ENCODE measurements at places on chromosomes 2 and 18. TPM values are rescaled to one million over a fixed set of nuclear protein-coding genes. Genes with fewer than 3 reads are reported as not detected.
A peak's percentile ranks its signal among the peaks of the same experiment; 100 is the strongest.

- no peak for DNase-seq
Observed at GRCh38 chr2:164642268-164642667, 21.0 kb upstream of the GRB14 start.

DNA sequence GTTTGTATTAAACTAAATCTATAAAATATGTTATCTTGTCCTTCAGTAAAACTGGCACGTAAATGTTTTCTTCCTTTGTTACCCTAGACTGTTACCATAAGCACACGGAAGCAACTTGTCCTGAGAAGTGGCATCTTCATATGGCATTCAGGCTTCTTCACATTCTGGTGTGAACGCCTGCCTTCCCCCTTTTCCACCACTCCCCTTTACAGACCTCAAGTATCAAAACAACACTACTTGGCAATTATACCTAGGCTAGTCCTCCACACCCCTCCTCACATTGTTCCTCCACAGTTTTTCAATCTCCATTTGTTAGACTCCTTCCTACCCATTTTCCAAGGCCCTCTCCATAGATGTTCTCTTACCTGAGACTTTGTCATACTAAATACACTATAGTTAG is 2.9 kb downstream of the MEX3C start:
- DNase-seq, result peak; percentile 10

- DNase-seq, result no peak
Observed at GRCh38 chr2:218999021-218999880, 6.0 kb upstream of the CRYBA2 start.

GRCh38 chr18:12088731-12089375 is 4.8 kb upstream of the ANKRD62 start:
- no peak for DNase-seq

DNA sequence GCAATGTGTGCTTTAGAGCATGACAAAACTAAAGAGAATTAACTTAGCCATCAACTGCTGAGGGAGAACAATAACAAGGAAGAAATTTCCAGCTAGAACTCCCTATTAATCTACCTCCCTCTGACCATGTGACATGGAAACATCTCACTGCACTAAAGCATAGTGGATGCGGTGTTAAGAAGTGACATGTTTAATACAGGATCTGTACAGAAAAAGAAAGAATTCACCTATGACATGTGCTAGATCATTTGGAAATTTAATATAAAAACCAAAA is 202.3 kb upstream of the KLHL14 start:
- DNase-seq, result no peak

DNA sequence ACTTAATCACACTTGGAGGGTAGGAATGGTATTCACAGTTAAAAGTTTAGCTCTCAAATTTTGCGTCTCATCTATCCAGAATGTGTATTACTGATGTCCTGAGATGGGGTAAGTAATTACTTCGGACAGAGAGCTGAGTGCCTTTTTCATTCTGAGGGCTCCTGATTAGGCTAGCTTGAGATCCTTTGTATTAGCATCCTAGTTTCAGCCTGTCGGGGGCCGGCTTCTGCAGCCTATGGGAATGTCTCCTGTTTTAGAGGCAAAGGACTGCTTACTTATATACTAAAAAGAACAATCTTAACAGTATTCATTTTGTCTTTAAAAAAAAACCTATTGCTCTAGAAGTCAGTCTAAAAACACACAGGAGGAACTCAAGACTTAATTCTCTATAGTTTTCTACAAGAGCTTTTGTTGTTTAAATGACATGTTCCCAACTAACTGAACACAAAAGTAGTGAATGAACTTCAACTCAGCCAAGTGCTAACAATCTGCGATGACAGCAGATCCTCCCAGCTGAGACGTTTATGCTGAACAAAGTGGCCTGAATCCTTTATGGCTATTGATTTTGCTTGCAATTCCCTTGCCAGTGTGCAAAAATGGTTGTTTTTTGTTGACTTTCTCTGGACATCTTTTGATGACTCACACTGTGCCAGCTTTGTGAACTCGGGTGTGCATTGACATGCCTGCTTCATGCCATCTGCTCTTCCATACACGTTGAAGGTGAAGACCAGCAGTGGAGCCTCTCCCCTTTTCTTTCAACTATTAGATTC is 118.7 kb downstream of the LYPD6B start:
- no peak for DNase-seq

DNA sequence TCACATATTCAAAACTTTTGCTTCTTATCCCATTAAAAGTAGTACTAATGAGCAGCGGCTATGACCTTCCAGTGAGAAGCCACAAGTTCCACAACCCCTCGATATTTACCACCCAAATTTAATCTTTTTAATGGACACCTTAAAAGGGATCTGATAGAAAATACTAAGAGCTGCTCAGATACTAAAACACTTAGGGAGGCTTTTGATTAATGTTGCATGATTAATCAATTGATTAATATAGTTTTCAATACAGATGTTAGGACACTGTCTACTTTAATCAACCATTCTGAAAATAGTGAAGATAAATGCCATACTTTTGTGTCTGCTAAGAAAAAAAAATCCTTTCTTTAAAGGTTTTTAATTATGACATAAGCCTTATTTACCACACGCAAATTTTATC is 1312.8 kb upstream of the ACVR2A start:
- no peak for DNase-seq

DNA sequence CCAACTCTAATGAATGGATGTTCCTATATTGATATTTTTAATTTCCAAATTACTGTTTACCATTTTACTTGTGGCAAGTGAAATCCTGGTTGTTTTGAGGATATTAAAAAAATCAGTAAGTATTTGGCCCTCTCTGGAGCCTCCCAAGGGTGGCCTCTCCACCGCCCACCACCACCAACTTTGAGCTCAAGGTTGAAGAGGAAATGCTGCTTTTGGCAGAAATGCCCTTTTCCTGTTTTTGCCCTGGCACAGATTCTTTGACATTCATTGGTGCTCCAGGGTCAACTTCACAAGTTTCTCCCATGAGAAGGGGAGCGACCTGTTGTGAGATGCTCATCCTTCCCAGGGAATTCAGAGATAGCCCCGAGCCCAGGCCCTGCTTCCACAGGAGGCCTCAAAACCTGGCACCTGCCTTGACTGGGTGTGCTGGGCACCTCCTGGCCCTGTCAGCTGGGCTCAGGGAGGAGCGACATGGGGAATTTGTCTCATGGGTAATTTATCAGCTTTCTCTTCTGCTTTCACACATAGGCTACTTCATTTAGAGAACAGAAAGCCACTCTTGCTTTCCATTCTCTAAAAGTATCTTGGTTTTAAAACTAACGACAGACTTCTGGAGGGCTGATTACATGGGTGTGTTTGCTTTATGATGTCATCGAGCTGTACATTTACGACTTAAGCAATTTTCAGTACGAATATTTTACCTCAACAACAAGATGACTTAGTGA is 6.9 kb downstream of the CD8A start:
- DNase-seq, result no peak

- no peak for DNase-seq
Observed at GRCh38 chr2:189874586-189875320, 90.5 kb downstream of the PMS1 start.

GRCh38 chr2:218233543-218233942 is 16.6 kb downstream of the ARPC2 start:
- DNase-seq, result no peak

DNA sequence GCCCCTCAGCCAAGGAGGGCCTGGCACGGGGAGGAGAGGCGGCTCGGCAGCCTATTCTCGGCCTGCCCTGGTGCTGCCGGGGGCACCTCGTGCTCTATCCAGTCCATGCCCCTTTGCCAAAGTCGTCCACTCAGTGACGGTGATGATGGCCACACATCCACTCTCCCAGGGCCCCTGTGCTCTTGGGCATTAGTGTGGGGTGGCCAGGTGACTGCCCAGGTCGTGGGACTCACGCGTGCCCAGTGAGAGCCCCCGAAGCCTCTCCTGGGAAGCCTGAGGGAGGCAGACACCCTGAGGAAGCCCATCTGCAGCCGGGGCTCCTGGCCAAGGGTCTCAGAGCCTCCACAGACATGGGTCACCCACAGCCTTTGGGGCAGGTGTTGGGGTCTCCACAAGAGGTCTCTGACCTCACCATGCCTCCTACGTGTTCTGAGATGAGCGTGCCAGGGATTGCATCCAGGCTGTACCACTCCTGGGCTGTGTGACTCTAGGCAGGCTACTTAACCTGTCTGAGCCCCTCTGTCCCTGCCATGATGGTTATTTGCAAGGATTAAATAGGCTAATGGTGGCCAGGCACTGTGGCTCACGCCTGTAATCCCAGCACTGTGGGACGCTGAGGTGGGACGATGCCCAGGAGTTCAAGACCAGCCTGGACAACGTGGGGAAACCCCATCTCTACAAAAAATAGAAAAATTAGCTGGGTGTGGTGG is 12.9 kb downstream of the RAMP1 start:
- no peak for DNase-seq

GRCh38 chr2:128732976-128733431 is 414.3 kb upstream of the HS6ST1 start:
- no peak for DNase-seq

- peak; percentile 14 for DNase-seq
Observed at GRCh38 chr2:170455617-170456426, 259.3 kb upstream of the SP5 start.

DNA sequence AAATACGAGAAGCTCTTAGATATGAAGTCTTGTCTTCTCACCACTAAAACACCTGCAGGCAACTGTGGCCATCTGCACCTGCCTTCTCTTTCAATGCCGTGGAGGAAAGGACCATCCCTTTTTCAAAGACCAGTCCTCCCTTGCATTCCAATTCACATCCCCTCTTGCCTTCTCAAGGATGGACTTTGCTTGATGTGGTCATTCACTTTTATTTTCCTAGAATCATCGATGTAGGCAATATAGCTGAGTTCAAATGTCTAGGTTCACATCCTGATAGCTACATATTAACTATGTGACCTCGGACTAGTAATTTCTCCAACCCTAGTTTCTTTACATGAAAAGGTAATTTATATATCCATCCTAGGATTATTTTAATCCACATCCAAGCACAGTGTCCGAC is 110.1 kb downstream of the HIBCH start:
- DNase-seq, result no peak

DNA sequence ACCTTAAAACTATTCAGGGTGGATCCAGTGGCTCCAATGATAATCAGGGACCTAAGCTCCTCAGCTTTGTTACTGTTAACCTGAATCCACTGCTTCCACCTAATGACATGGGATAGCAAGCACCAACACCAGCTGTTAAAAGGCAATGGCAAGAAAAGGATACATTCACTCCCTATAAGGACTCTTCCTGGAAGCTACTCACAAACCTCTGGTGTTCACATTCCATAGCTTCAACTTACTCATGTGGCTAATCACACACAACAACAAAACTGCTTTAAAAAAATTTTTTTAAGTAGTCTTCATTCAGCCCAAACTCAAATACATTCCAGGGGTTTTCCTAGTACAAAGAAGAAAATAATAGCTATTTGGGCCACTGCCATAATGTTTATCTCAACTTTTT is 24.5 kb downstream of the ROCK2 start:
- DNase-seq, result no peak

DNA sequence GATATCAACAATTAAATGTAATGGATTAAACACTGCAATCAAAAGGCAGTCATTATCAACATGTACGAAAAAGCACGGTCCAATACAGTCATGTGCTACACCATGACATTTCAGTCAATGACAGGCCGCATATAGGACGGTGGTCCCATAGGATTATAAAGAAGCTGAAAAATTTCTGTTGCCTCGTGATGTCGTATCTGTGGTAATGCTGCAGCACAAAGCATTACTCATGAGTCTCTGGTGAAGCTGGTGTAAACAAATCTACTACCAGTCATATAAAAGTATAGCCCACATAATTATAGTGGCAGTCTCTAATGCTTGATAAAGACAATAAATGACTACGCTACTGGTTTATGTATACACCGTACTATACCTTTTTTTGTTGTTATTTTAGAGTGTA is 58.4 kb downstream of the RABL2A start:
- no peak for DNase-seq

DNA sequence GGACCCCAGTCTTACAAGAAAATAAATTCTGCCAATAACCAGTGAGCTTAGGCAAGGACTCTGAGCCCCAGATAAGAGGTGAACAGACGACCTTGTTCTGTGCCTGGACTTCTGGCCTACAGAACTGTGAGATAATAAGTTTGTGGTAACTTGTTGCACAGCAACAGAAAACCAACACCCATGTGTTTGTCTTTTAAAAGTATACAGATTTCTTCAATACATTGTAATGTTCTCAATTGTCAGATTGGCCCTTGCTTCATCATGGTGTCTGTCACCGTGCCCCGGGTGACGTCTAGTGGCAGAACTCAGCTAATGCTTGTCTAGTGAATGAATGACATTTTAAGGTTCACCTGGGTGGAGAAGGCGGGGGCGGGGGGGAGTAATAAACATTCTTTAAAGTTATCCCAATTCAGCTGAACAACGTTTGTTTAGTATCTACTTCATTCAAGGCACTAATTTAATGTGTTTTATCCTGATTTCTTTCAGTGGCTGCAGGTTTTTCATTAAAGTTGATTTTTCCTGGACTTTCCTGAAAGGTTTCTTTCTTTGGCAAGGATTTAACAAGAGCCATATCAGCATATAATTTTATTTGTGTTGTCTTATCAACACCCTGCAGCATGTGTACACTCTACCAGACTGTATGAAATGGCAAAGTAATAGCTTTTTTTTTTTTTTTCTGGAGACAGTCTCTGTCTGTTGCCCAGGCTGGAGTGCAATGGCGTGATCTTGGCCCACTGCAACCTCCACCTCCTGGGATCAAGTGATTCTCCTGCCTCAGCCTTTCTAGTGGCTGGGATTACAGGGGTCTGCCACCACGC is 123.8 kb upstream of the DLX2 start:
- no peak for DNase-seq

- DNase-seq, result no peak
Observed at GRCh38 chr18:50313031-50313607, 25.6 kb upstream of the CXXC1 start.

DNA sequence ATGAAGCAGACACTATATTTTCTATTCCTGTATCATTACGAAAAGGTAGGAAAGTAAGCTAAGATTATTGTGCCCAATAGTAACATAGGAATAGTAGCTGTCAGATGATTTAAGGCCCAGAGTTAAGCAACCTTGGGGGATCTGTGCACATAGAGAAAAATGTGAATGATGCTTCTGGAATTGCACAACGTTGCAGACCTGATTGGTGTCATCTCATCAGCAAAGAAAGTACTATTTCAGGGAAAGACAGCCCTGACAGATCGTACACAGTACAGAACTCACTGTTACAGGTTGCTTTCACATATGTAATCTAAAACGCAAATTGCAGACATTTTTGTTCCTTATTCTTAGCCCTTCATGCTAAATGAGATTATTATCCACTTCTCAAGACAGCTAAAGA is 535.9 kb downstream of the TRIB2 start:
- no peak for DNase-seq

GRCh38 chr2:151543876-151544275 is 134.2 kb downstream of the RIF1 start:
- no peak for DNase-seq

- DNase-seq, result no peak
Observed at GRCh38 chr2:189164746-189165145, 14.8 kb downstream of the COL5A2 start.

Gene OTOF
- 0.27 TPM for polyA plus RNA-seq

Gene RFTN2
- polyA plus RNA-seq, result 17.3 TPM

Gene TWIST2
- polyA plus RNA-seq, result 4.6 TPM

Gene C2orf81
- 9.5 TPM for polyA plus RNA-seq

Gene MYO5B
- polyA plus RNA-seq, result 28.5 TPM

Gene GCC2
- polyA plus RNA-seq, result 50.3 TPM

Gene KCNE4
- 15.7 TPM for polyA plus RNA-seq

Gene ZAP70
- polyA plus RNA-seq, result 1.7 TPM

Gene SNORC
- polyA plus RNA-seq, result 2.7 TPM

Gene ALPP
- polyA plus RNA-seq, result not detected

Gene WNT6
- 0.23 TPM for polyA plus RNA-seq

Gene CCDC195
- polyA plus RNA-seq, result not detected

Gene CPLX4
- 0.14 TPM for polyA plus RNA-seq

Measured in right renal pelvis (tissue), 4 donors.